ENCODE measurements at places on chromosomes 4 and X.

- no peak for DNase-seq
Observed at GRCh38 chrX:132267392-132267791, 48.1 kb upstream of the RAP2C start.

GRCh38 chrX:37776283-37776986 lies 3.4 kb upstream of the CYBB start:
- DNase-seq = no peak

DNA sequence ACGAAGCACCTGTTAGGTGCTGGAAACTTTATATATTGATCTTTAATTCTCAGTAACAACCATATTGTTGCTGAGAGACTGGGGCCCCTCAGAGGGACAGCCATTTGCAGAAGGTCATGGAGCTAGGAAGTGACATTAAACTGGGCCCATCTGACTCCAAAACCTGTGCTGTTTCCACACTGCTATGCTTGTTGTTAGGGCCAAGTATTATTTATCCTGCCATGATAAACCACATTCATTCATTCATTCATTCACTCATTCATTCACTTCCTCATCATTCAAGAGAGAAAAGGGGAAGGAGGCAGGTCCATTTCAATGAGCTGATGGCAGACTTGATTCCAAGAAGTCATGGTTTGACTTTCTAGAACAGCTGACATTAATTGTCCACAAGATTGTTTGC lies 237.4 kb downstream of the STIM2 start:
- DNase-seq = no peak

- no peak for DNase-seq
Observed at GRCh38 chr4:15084780-15085179, 82.5 kb downstream of the CPEB2 start.

DNA sequence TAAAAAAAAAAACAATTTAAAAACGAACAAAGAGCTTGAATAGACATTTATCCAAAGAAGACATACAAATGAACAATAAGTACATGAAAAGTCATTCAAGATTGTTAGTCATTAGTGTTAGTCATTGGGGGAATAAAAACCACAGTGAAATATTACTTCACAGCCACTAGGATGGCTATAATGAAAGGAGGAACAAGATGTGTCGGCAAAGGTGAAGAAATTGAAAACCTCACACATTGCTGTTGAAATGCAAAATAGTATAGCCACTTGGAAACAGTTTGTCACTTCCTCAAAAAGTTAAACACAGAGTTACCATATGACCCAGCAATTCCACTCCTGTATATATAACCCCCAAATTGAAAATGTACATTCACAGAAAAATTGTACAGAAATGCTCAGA lies 45.2 kb upstream of the SLC39A8 start:
- DNase-seq = no peak

DNA sequence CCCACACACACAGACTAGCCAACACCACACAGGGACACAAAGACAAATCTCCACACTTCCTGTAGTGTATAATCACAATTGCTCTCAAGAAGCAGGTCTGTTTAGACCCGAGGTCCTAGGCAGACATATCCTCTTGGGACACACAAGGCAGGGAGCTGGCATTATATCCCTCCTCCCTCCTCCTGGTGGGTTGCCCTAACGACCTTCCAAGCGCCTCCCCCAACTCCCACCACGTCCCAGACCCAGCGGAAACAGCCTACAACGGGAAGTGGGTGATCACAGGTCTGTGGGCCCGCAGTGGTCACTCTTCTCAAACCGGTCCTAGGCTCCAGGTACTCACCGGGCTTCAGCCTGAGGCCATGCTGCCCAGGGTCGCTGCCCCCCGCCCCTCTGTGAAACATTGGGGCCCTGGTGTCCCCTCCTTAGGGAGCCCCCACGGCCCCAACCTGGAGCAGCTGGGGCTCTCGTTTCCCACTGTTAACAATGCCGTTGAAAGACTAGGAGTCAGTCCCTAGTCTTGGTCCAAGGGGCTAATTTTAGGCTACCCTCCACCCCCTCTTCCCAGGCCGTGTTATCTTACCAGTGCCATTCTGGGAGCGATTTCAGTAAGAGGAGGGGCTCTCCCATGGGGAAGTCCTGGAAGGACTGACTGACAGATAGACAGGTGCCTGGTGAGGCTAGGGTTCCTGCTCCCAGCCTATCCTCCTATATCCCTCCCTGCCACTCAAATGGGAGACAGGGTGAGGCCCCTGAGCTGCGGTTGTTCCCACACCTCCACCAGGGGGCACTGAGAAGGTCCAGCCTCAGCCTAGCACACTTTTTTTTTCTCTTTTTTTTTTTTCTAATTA lies at the start of gene ASB12:
ASB12 (minus strand) TSS at position 485 of the 848 bp plus-strand sequence. CDS start 4,957 bp downstream, outside the sequence.
- no peak for DNase-seq

DNA sequence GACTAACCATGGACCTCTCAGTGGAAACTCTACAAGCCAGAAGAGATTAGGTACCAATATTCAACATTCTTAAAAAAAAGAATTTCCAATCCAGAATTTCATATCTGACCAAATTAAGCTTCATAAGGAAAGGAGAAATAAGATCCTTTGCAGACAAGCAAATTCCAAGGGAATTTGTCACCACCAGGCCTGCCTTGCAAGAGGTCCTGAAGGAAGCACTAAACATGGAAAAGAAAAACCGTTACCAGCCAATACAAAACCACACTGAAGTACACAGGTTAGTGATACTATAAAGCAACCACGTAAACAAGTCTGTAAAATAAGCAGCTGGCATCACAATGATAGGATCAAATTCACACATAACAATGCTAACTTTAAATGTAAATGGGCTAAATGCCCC lies 156.6 kb downstream of the FAM13A start:
- DNase-seq = no peak
